Esophagus muscularis mucosa (tissue), 4 donors: ENCODE measurements at places on chromosomes 5 and 9.

GRCh38 chr5:57859626-57860025 lies 377.0 kb upstream of the ACTBL2 start:
- no peak for DNase-seq

- DNase-seq: no peak
These were observed 4.6 kb downstream of the TEX48 start for GRCh38 chr9:114677418-114677817.

- DNase-seq: no peak
These were observed 159.4 kb downstream of the KDM4C start for GRCh38 chr9:6917162-6917561.

- no peak for DNase-seq
These were observed 31.3 kb upstream of the COL15A1 start for GRCh38 chr9:98912450-98912849.

DNA sequence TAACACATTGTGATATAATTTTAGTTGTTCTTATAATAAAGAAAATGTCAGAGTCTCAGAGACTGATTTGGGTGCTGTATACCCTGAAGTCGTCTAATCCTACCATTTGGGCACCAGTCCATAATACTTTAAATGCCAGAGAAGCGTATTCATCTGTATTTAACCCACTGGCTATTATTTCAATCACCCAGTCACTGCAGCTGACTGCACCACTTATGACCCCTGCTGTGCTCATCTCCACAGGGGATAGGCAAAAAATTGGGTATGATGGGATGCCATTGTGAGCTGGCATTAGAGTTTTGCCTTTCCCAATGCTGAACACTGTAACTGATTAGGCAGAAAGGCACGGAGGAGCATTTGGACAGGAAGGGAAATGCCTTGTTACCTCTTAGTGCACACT lies 599.7 kb downstream of the CAAP1 start:
- DNase-seq: no peak

GRCh38 chr5:130799015-130799414 lies 366.0 kb downstream of the HINT1 start:
- no peak for DNase-seq

GRCh38 chr5:118042076-118042475 lies 946.3 kb downstream of the DTWD2 start:
- no peak for DNase-seq

GRCh38 chr5:176621661-176622079 lies 8.7 kb downstream of the SNCB start:
- no peak for DNase-seq

GRCh38 chr5:39224196-39224761 lies 4.9 kb upstream of the FYB1 start:
- DNase-seq: no peak

GRCh38 chr9:101028346-101029314 lies at the start of gene PLPPR1:
Gene PLPPR1 (plus strand): TSS chr9:101028727.
- no peak for DNase-seq

DNA sequence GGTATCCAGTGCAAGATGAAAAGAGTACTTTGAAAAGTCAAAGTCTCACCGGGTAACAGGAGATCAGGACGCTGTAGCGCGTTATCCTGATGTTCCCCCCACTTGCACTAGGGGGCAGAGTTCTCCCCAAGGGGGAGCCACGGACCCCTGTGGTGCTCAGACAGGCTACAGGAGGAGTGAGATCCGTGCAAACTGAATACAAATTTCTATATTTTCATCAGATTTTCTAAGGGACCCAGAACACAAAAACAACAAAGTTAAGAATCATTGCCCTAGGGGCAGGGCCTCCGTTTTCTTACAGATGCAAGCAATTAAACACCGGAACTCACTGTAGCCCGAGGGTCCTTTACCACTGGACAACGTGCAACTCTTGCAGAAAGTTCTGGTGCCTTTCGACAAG lies 2.0 kb downstream of the MYO10 start:
- no peak for DNase-seq

DNA sequence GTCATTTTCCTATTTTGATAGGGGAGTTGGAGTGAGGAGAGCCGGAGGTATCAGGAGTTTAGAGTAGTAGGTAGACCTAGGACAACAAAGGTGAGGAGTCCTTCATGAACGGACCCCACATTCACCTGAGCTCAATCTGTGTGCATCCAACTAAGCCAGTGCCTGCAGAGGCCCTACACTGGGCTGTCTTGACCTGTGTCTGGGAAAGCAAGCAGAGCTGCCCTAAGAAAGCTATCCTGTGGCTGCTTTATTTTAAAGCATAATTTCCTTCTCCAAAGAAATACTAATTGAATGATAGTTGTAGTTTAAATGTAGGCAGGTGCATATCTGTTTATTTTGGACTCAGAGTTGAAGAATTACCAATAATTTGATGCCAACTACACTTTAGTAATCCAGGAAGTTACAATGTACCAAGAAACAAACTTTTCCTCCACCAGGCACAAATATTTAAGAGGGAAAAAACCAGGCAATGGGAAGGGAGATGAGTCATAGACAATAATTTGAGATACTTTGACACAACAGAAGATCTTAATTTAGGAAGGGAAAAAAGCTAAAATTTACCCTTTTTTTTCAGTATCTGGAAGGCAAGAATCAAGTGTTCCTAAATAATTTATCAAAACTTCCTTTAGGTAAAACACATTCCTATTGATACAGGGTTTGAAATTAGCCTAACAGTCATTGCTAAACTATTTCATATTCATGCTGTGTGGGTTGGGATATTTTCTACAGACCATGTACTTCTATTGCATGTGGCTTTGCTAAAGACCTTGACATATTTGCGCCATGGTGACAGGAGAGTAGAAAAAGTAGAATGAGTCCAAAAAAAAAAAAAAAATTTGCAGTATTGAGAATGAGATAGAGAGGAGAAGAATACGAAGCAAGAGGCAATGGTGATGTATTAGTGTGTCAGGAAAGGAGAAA lies 376.6 kb upstream of the TUSC1 start:
- no peak for DNase-seq

- DNase-seq: no peak
These were observed 545.8 kb downstream of the CSNK1G3 start for GRCh38 chr5:124057724-124058231.

DNA sequence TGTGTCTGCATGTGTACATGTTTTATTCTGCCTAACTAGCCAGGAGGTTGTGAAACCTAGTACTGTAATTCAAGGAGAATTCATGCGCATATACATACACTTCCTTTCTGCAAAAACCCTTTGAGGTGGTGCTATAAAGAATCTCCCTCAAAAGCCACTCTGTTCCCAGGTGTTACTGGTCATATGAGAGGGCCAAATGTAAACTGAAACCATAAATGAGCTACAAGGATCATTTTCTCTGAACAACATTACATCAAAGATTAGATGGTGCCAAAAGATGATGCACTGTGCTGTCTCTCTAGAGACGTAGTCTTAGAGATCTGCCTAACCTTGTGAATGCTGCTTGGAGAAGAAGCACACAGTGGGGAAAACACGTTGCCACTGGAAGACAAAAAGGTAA lies 15.7 kb downstream of the NREP start:
- DNase-seq: no peak

DNA sequence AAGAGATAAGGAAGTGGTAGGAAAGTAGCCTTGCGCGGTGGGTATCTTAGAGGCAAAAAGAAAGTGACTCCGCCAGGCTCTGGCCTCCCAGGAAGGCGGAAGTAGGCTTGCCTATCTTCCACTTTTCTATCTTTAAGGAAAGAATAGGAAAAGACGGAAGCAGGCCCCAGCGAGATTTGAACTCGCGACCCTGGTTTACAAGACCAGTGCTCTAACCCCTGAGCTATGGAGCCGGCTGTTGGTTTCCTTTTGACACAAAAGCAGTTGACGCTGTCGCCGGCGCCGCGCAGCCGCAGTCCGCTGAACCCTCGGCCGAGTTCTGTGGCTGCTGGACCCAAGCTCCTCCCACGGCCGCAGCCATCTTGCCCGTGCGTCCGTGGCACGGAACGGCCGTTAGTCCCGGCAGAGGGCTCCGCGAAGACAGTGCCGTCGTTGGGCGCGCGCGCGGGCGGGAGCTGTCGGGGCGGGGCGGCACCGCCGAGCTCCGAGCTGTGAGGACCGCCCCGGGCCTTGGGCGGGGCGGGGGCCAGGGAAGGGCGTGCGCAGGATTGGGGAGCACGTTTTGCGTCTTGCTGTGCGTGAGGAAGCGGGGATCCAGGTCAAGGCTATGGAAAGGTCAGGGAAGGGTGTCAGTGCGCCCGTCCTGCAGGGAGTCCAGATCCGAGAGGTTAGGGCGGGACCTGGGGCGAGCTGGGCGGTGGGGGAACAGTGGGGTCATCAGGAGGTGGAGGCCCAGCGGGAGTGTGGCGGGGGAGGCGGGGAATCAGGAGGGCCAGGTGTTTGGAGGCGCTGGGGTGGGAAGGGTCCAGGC lies 13.3 kb downstream of the TRIM7 start:
- peak; percentile 100 for DNase-seq

DNA sequence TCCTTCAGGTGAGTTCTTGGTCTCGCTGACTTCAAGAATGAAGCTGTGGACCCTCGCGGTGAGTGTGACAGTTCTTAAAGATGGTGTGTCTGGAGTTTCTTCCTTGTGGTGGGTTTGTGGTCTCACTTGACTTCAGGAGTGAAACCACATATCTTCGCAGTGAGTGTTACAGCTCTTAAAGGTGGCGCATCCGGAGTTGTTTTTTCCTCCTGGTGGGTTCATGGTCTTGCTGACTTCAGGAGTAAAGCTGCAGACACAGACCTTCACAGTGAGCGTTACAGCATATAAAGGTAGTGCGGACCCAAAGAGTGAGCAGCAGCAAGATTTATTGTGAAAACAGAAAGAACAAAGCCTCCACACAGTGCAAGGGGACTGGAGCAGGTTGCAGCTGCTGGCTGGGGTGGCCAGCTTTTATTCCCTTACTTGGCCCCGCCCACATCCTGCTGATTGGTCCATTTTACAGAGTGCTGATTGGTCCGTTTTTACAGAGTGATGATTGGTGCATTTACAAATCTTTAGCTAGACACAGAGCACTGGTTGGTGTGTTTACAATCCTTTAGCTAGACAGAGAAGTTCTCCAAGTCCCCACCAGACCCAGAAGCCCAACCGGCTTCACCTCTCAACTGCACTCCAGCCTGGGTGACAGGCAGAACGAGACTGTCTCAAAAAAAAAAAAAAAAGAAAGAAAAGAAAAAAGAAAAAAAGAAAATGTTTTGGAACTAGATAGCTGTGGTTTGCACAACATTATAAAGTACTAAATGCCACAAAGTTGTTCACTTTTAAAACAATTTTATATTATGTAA lies 9.1 kb upstream of the ERMP1 start:
- no peak for DNase-seq

- DNase-seq: no peak
These were observed 142.6 kb downstream of the KCTD16 start for GRCh38 chr5:144313147-144313726.

- DNase-seq: no peak
These were observed 661.1 kb downstream of the PTPRD start for GRCh38 chr9:9951556-9952160.

DNA sequence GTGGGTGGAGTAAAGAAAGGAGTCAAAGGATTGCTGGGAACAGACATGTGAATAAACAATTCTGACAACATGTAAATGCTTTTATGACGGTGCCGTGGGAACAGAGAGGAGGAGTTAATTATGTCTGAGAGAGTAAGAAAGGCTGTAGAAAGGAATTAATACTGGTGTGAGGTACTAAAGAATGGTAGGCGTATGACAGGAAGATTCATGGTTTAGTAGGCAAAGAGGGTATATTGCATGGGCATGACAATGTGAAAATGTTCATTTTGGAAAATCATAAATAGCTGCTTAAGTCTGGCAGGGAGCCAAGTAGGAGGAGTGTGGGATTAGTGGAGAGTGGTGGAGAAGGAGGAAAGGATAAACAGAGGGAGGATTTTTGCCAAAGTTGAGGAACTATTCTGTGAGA lies 19.7 kb downstream of the NAA35 start:
- no peak for DNase-seq

DNA sequence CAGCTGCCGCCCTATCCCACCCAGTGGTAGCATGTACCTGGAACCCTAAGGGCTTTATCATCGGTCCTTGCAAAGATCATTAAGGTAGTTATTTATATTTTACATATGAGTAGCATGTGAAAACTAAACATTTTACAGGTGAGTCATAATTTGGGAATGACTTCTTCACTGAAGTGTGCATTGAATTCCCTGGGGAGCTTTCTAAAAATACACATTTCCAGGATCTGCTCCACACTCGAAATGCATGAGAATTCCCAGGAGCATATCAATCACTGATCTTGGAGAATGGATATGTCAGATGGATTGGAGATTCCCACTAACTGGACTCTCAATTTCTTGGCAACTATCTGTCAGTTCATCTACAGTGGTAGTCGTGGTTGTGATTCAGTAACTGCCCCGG lies 717.5 kb downstream of the IRX1 start:
- DNase-seq: no peak

DNA sequence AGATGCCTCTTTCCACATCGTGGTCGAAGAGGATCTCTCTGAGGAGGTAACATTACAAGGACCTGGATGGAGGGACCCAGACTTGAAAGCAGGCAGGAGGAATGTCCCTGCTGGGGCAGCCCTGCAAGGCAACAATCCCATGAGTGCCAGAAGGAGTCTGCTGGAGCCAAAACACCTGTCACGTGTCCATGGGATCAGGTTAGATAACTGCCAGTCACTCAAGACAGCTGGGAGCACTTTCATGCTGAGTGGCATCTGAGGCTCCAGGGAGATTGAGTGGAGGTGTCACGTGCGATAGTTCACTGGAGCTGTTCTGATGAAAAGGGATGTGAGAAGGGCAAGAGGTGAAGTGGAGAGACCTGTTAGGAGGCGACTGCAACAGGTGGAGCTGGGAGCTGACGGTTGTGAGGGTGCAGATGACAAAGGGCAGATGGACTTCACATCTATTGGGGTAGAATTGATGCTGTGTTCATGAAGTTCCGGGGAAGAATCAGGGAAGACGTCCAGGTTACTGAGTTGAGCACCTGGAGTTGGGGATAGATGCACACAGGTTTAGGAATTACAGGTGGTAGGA lies 68.4 kb downstream of the ICE1 start:
- DNase-seq: no peak

DNA sequence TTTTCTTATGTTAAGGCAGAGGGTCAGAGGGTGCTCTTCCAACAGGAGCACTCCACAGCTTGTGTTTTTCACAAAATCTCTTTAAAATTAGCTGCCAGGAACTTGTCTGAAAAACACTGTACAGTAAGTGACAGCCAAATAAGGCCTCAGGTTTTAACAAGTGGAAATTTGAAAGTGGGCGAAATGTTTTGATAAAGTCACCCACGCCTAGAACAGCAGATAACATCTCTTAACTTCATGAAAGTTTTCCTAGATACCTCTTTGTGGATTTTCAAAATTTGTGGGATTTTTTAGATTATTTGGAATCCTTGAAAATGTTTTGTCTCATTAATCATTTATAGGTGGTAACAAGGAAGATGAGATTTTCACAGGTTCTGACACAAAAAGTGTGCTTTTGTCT lies 121.3 kb downstream of the PDE4D start:
- no peak for DNase-seq

GRCh38 chr9:94611638-94612068 lies 18.0 kb upstream of the FBP2 start:
- DNase-seq: no peak

DNA sequence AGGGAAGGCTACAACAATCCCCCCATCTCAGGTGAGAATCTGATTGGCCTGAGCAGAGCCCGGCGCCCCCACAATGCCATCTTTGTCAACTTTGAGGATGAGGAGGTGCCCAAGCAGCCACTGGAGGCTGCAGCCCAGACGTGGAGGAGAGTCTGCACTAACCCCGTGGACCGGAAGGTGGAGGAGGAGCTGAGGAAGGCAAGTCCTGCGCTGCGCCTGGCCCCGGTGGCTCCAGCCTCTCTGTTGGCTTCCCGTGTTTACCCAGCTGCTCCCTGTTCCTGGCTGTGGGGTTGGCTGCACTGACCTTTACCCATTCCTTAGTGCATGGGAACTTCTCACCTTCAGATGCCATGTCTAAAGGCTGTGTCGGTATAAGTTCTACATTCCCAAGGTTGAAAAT lies 11.0 kb upstream of the CEL start:
- DNase-seq: no peak

GRCh38 chr9:70816316-70816715 lies 305.1 kb downstream of the TRPM3 start:
- no peak for DNase-seq
